ENCODE measurements at places on chromosomes 6 and 20.

DNA sequence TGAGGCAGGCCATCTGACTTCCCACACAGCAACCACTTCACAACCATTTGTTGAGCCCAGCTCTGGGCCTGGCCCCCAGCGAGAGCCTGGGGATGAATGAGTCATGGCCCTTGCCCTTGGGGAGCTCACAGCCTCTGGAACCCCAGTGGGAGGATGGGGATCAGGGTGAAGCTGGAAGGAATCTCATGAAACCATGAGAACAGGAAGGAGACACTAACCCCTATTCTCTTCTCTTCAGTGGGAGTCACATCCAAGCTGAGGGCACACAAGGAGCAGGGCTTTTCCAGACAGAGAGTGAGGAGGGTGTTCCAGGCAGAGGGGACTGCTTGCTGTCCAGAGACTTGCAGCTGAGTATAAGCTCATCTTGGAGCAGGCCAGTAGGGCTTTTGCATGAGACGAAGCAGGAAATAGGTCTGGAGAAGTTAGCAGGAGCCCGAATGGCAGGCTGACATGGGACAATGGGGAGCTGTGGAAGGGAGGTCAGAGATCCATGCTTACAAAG, 7.5 kb downstream of the FOXS1 start:
- DNase-seq: no peak

DNA sequence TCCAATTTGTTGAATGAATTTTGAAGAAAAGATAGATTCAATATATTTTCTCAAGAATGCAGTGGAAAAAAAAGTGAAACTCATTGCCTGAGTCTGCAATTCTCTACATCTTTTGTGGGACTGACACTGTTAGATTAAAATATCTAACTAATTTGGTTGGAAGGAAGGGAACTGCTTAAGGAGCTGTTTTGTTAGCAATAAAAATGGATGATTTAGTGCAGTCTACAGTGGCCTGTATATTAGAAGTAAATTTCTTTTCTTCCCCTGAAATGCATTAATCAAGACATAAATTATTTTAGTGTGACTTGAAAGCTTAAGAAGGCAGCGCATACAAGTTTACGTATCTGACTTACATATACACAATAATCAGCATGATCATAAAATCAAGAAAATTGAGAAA, 1332.6 kb downstream of the EPHA7 start:
- DNase-seq: no peak

DNA sequence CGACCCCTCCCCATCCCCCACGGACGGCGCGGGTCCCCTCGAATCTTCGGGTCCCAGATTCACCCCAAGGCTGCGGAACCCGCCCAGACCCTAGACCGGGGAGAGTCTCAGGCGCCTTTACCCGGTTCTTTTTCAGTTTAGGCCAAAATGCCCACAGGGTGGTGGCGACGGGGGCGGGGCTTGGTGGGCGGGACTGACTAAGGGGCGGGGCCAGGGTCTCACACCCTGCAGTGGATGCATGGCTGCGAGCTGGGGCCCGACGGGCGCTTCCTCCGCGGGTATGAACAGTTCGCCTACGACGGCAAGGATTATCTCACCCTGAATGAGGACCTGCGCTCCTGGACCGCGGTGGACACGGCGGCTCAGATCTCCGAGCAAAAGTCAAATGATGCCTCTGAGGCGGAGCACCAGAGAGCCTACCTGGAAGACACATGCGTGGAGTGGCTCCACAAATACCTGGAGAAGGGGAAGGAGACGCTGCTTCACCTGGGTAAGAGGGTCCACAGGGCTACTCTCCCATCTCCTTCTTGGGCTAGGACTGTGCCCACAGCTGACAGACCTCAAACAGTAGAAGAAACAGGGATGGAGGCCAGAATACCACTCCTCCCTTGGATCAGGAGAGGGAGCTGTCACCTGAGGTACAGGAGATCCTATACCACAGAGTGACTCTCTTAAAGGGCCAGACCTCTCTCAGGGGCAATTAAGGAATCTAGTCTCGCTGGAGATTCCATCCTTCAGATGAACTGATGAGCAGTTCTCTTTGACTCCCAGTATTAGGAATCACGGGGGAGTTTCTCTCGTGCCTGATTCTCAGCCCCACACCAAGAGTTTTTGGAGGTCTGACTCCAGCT, 942 bp downstream of the HLA-E start:
- peak; percentile 84 for DNase-seq

DNA sequence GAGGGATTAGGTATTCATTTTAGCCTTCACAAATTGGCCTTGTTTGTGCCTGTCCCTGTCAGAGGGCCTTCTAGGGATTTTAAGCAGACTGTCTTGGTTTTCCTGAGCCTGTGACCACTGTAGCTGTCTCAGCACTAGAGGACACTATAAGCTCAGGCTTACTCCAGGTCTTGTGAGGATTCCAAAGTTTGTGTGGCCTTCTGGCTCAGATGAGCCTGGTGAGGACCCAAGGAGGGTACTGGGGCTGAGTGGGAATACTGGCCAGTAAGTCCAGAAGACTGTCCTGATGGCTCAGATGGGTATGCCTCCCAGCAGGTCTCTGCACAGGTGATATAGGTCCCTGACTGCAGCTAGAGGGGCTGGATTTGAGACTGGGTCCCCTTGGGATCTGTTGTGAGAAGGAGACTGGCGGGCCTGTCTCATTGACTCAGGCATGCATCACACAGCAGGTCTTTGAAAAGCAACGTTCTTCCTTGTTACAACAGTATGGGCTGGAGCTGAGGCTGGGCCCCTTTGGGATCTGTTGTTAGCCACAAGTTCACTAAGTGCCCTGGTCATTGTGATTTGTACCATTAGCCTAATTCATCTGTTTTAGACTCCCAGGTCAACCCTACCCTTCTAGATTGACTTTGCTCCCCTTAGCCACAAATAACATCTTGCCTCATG, 26.3 kb upstream of the TFB1M start:
- no peak for DNase-seq

GRCh38 chr6:132888701-132889100, 74.3 kb downstream of the RPS12 start:
- DNase-seq: no peak

DNA sequence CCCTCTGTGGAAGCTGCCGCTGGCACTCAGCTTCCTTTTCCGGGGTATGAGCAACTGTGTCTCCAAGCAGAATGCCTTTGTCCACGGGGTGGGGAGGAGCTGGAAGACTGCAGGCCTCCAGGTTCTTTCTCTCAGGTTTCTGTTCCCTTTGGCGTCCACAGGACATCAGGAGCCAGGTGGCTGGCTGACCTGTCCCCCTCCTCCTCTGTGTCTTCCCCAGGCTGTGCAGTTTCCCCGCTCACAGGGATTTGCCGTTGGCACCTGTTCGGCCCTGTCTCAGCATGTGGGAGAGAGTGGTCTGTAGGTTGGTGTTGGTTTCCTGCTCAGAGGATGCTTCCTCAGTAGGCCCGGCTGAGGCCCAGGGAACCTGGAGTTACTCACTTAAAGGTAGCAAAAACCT, 43.5 kb downstream of the CDS2 start:
- no peak for DNase-seq

DNA sequence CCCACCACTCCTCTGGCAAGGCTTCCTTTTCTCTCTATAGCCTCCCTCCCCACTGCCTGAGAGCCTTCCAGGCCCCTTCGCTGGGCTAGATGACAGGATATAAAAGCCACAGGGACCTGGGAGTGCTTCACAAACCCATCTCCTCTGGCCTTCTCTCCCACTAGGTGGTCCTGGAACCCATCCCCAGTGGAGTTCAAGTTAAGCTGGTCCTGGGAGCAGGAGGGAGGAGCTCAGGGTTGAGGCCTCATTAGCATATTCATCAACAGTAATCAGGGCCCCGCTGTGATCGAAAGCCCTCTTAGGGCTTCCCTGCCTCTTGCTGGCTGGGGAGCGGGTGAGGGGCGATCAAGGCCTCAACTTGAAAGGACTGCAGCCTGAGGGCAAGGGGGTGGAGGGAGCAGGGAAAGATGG, 9.1 kb downstream of the EBF4 start:
- DNase-seq: no peak

GRCh38 chr20:51799401-51799860, 2.9 kb downstream of the SALL4 start:
- no peak for DNase-seq

DNA sequence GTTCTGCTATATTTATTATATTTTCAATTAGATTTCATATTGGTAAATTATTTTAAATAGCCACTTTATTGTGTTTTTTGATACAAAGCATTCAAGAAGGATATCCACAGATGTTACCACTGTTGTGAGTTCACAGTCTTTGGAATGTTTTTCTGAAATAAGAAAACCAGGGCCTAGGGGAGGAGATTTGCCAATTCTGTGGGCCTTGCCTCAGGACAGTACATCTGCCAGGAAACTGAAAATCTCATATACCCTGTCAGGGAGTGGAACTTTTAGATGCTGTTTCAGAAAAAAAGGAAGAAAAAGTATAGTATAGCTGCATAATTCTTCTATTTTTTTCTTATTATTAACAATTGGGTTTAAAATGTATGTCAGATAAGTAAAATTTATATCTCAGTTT, 995.9 kb upstream of the ADGRB3 start:
- DNase-seq: no peak

GRCh38 chr6:132088150-132088549, 137.0 kb upstream of the CCN2 start:
- DNase-seq: no peak

GRCh38 chr20:37552415-37552814, 24.7 kb upstream of the BLCAP start:
- no peak for DNase-seq

DNA sequence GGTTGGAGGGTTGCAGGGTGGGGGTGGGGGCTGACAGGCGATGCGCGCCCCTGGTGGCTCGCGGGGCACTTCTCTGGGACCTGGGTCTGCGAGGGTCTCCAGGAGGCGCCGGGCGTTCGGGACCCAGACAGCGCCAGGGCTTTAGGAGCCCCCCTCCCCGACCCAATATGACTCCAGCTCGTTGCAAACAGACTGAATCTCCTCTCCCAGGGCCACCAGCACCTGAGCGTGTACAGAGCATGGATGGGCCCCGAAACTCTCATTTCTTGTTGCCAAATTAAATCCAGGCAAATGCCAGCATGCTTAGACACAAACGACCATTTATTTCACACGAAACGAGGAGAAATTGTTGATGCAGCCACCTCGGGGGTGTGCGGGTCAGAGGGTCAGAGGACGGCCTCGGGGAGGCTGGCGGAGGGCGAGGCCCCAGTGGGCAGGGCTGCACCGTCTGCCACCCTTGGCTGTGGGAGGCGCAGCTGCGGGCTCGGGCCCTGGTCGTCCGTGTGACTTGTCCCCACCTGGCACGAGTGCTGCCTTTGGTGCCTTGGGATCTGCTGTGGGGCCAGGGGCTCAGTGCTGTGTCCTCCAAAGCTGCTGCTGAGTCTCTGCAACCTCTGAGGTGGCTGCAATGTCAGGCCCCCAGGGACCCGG, 20.9 kb upstream of the GATA5 start:
- DNase-seq: no peak

GRCh38 chr20:62755817-62756724, 40.2 kb upstream of the MRGBP start:
- DNase-seq: peak; percentile 26

- no peak for DNase-seq
Measured at GRCh38 chr6:146851837-146852236, 253.1 kb downstream of the ADGB start.

DNA sequence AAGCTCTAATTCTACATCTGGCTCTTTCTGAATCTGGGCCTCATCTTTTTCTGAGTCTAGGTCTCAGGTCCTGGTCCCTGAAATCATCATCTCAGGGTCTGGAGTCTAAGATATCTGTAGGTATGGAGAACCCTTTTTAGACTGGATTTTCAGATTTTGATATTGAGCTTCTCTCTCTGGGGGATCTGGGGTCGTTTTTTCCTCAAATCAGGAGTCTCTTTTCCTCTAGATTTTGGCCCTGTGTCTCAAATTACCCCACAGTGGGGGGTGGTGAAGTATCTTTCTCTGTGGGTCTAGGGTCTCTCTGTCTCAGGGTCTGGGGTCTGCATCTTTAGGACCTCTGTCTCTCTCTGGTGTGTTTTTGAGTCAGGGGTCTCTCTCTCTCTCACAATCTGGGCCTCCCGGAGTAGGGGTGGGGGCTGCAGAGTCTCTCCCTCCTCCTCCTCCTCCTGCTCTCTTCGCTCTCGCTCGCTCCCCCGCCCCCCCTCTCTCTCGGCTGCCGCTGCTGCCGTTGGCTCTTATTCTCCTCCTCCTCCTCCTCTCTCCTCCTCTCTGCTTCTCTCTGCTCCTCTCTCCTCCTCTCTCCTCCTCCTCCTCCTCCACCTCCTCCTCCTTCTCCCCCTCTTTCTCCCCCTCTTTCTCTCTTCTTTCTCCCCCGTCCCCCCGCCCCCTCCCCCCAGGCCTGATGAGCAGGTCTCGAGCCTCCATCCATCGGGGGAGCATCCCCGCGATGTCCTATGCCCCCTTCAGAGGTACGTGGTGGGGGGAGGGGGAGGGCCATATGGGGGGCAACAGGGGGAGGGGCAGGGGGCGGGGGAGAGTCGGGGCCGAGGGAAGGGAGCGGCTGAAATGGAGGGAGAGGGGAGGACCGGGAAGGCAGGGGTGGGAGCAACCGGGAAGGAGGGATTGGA, at the start of gene SYNGAP1:
SYNGAP1 (plus strand) TSS at position 486 of the 911 bp plus-strand sequence; CDS start at position 686, 200 bp downstream.
- no peak for DNase-seq

- no peak for DNase-seq
Measured at GRCh38 chr20:23127506-23128279, 41.6 kb upstream of the CD93 start.

DNA sequence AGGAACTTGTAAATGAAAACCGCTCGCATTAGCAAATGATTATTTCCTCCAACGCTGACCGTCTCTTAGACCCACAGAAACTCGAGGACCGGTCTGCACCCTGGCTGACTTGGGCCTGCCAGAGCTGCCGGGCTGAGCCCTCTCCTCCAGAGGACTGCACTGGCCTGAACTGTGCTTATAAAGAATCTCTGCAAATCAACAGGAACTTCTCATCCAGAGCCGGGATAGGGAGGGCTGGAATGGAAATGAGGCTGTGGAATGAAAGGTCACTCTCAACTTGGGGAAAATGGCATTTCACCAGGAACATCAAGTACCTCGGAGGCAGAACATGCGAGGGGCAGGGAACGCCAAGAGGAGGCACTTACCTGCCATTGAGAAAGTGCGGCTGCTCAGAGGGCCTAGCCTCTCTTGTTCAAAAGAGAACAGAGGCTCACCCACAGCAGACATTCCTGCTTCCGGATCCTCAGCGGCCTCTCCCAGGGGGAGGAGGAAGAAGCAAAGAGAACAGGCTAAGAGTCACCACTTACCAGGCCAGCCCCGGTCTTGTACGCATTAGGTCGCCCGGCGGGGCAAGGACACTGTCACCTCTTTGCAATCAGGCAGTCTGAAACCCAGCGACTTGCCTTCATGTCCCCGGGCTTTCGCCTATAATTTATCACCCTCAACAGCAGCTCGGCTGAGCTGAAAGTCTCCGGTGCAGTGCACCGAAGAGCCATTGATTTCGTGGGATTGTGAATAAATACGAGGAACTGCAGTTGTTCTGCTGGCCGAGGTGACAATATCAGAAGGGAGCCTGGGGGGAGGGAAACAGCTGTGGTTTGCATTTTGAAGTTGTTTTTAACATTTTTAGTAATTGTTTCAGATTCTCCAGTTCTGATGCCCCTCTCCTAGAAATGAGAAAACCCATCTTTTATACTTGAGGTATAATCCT, 37.6 kb downstream of the ZMYND8 start:
- DNase-seq: peak; percentile 92

GRCh38 chr6:166957805-166958076, 1.4 kb upstream of the RNASET2 start:
- DNase-seq: no peak

- peak; percentile 94 for DNase-seq
Measured at GRCh38 chr20:23637282-23638221, at the start of gene CST3. Gene CST3, minus strand, starts transcription at chr20:23637955. Its CDS starts 93 bp downstream, at chr20:23637862.

All from lower lobe of right lung (tissue), 2 donors.